ENCODE measurements at places on chromosomes 16 and 17.

GRCh38 chr16:86303787-86304678 is 206.3 kb upstream of the FOXF1 start:
- DNase-seq: no peak

- no peak for DNase-seq
Observed at GRCh38 chr17:35129154-35129972, 7.9 kb downstream of the FNDC8 start.

GRCh38 chr16:49947907-49948678 is 76.9 kb upstream of the CNEP1R1 start:
- DNase-seq: no peak

GRCh38 chr17:38746004-38746848 is 1.9 kb downstream of the PCGF2 start:
- DNase-seq: no peak

DNA sequence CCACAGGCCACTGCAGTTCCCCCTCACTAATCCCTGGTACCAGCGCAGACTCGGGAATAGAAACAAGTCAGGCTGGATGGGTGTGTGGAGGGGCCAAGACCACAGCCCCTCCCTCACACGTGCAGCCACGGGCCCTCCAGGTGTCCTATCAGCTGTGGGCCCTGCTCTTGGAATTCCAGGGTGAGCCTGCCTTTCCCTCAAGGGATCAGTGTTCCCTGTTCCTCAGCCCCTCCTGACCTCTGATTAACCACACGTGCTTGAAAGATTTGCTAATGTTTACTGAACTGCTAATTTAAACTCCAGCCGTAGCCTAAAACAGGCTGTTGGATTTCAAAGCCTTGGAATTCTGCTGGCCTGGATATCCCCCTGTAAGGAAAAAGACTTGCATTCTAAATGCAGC is 146.4 kb downstream of the SOCS1 start:
- DNase-seq: no peak

DNA sequence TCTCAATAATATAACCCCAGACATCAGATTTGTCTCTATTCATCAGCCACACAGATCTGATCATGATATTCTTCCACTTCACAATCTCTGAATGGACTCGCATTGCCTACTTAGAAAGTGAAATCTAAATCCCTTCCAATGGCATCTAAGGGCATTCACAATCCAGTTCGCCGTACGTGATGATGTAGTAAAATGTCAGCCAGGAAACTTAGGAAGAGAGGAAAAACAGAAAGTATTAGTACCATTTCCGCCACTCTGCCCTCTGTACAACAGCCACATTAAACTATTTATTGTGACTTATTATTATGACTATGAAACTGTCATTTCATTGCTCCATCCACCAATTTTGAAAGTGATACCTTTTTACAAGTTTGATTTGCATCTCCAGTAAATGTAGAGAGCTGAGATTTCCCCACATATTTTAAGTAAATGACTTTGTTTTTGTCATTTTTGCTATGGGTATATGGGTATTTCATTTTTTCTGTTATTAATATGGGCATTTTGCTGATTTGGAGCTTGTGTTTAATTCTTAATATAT is 69.4 kb upstream of the SMIM36 start:
- no peak for DNase-seq

- no peak for DNase-seq
Observed at GRCh38 chr16:81846105-81846504, 67.0 kb downstream of the PLCG2 start.

Data from stimulated activated CD8-positive, alpha-beta memory T cell treated with anti-CD3 and anti-CD28 coated beads, Interleukin-4, amount 100 ng/mL, for 48 hours (primary cell).